ENCODE measurements at places on chromosomes 13 and 19. TPM values are rescaled to one million over a fixed set of nuclear protein-coding genes. Genes with fewer than 3 reads are reported as not detected.

The SERTAD3 gene
- 7.3 TPM for total RNA-seq

- no peak for DNase-seq
These were observed 392.1 kb downstream of the EFNB2 start for GRCh38 chr13:106143392-106143791.

- no peak for DNase-seq
These were observed 16.4 kb downstream of the FBN3 start for GRCh38 chr19:8132858-8133458.

DNA sequence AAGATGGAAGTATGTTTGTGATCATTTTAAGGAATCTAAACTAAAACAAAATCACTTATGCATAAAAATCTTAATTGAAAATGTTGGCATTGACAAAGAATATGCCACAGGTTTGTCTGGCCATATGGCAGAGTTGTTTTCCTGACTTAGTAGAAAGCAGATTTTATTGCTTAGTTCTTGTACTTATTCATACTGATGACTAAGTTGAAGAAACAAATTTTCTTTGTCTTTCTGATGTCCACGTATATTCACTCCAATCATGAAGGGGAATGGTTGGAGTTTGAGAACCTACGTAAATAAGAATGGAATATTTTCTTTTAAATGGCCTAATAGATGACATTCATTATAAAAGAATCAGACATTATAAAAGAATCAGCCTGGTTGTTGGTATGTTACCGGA, 8.0 kb upstream of the GPC6 start:
- DNase-seq = no peak

DNA sequence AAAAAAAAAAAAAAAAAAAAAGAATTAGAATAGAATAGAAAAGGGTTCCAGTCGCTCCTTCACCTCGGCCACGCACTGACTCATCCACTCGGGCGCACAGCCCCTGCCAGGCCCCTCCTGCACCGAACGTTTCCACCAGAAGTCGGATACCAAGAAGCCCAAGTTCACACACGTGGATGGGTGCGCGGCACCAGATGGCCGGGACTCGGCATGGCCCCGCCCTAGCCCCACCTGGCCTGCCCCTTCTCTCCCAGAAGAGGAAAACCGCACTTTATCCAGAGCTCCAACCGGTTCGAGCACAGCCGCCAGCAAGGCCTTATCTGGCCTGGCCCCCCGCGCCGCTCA, 5.9 kb downstream of the PRR36 start:
- DNase-seq = no peak

The FOSB gene
- 2.0 TPM for total RNA-seq

DNA sequence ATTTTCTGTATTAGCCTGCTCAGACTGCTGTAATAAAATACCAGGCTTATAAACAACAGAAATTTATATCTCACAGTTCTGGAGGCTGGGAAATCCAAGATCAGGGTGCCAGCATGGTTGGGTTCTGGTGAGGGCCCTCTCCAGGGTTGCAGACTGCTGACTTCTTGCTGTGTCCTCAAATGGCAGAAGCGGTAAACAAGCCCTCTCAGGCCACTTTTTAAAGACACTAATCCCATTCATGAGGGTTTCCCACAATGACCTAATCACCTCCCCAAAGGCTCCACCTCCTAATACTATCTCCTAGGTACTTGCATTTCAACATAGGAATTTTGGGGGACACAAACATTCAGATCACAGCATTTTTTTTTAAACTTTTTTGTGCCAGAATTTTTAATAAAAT, 159.3 kb downstream of the PDS5B start:
- DNase-seq = no peak

- DNase-seq = no peak
These were observed 43.2 kb downstream of the N4BP2L2 start for GRCh38 chr13:32495429-32495828.

The ZNF560 gene
- 0.41 TPM for total RNA-seq

- DNase-seq = no peak
These were observed 96.3 kb downstream of the DACH1 start for GRCh38 chr13:71770710-71771109.

GRCh38 chr19:435056-435706, 25.7 kb downstream of the SHC2 start:
- DNase-seq = no peak

DNA sequence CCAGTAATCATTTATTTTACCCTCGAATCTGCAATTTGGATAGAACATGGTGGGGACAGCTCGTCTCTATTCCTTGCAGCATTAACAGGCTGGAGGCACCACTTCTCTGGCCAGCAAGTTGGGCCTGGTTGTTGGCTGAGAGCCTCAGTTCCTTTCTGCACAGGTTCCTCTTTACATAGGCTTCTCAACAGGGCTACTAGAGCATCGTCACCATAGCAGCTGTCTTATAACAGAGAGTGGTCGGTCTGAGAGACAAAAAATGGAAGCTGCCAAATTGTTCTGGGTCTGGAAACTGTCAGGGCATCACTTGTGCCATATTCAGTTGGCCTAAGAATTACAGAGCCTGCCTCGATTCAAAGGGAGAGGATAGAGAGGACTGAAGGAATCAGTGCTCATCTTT, 86.7 kb downstream of the DNAJC15 start:
- no peak for DNase-seq

DNA sequence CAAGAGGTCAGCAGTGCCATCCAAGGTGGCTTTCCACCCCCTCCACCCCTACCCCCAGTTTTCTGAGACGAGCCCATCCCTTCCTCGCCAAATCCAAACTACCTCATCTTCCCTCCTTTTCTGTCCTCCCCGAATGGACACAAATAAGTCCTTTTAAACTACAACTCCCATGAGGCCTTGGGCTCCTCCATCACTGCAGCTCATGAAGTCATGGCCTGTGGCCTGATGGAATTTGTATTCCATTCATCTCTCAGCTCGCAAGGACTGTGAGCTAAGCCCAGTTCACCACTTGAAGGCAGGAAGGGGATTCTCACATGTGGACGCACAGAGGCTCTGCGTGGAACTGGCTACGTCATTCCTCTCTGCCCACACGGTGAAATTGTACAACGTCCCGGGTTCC, 12.5 kb downstream of the PTPRH start:
- DNase-seq = no peak

All from frontal cortex (tissue), 4 donors.